NCI-H460 (cell line): ENCODE measurements at places on chromosomes 12 and 14. TPM values are rescaled to one million over a fixed set of nuclear protein-coding genes. Genes with fewer than 3 reads are reported as not detected.

DNA sequence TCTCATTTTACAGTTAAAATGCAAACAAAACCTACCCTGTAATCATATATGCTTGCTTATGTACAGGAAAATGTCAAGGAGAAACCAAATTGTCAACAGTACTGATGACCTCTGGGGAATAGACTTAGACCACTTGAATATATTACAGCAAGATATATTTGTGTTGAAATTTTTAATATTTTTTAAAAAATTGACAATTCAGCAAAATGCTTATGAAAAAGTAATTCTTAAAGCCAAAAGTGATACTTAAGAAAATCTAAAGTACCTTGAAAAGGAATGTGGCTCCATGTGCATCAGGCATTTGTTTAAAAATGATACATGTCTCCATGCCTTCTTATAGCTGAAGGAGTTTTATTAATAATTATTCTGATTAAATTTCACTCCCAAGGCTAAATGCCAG, 49.2 kb downstream of the PTPN21 start:
- no peak for DNase-seq

Gene CCDC196
- not detected in 2 replicates for total RNA-seq

Gene ACVRL1
- total RNA-seq: not detected in 2 replicates

DNA sequence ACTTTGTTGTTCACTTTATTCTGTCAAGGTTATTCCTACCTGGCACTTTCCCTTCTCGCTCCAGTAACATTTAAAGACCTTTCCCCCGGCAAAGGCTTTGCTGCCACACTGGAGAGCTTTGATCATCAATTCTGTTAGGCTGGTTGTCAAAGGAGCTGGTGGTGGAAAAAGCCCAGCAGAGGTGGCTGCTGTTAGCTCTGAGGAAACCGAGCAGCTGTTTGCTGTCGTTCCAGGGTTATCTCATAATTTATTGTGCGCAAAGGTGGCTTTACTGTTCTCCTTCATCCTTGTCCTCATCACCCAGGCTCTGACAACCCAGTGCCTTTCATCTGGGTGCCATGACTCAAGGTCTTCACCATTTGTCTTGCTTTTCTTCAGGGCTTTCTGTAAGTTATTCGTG, 38.2 kb upstream of the CRADD start:
- no peak for DNase-seq
